ENCODE measurements at places on chromosomes 2 and 18.

DNA sequence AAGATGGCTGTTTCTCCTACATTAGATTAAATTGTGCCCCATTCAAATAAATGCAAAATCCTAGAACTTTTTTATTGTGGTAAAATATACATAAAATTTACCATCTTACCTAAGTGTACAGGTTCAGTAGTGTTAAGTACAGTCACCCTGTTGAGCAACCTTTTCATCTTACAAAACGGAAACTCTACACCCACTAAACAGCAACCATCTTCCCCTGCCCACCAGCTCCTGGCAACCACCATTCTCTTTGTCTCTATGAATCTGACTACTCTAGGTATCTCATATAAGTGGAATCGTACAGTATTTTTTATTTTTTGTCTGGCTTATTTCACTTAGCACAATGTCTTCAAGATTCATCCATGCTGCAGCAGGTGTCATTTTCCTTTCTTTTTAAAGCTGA is 53.0 kb downstream of the ASXL2 start:
- peak; percentile 9 for DNase-seq

GRCh38 chr2:54809819-54810218 is 86.4 kb downstream of the EML6 start:
- no peak for DNase-seq

DNA sequence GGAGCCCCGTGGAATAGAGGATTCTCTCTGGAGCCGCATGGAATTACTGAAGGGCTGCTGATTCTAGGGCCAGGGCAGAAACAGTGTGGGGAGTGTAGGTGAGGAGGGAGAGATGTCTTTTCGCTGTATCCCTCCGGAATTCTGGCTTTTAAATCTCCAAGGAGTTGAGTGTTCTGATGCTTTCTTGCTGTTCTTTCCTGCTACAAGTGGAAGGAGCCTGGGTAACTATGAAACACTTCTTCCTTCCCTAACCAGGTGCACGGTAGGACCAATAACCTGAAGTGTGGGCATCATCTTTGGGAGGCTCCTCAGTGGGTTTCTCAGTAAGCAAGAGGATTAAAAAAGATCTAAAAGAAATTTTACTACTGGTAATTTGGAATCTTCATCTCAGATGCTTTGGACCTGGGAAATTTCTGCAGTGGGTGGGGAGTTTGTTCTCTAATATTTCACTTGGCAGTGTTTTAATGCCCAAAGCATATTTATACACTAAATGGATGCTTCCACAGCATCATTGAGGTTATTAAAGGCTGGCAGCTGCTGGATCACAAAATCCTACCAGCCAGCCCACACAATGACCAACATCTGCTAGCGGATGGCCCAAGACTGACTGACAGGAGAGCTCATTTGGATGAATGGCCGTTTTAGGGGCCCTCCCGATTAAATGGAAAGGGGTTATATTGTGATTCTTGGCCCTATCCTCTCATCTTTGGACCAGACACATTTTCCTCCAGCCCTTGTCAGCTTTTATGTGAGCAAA is 2.1 kb downstream of the EML6 start:
- no peak for DNase-seq

GRCh38 chr18:24941174-24941951 is 410.6 kb downstream of the ZNF521 start:
- DNase-seq, result no peak

DNA sequence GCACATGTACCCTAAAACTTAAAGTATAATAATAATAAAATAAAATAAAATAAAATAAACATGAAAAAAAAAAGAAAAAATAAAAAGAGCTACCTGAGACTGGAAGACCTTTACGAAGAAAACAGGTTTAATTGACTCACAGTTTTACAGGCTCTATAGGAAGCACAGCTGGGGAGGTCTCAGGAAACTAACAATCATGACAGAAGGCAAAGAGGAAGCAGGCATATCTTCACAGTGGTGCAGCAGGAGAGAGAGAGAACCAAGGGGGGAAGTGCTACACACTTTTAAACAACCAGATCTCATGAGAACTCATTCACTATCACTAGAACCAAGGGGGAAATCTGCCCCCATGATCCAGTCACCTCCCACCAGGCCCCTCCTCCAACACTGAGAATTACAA is 379.3 kb upstream of the VWC2L start:
- DNase-seq, result no peak

- DNase-seq, result no peak
These were observed 82.0 kb upstream of the CCDC195 start for GRCh38 chr2:224798180-224798579.

- no peak for DNase-seq
These were observed 330.2 kb downstream of the RBM43 start for GRCh38 chr2:150931451-150931850.

- DNase-seq, result no peak
These were observed 89.0 kb upstream of the PPP1CB start for GRCh38 chr2:28662468-28663181.

- DNase-seq, result no peak
These were observed 5.4 kb downstream of the RND3 start for GRCh38 chr2:150482111-150482510.

DNA sequence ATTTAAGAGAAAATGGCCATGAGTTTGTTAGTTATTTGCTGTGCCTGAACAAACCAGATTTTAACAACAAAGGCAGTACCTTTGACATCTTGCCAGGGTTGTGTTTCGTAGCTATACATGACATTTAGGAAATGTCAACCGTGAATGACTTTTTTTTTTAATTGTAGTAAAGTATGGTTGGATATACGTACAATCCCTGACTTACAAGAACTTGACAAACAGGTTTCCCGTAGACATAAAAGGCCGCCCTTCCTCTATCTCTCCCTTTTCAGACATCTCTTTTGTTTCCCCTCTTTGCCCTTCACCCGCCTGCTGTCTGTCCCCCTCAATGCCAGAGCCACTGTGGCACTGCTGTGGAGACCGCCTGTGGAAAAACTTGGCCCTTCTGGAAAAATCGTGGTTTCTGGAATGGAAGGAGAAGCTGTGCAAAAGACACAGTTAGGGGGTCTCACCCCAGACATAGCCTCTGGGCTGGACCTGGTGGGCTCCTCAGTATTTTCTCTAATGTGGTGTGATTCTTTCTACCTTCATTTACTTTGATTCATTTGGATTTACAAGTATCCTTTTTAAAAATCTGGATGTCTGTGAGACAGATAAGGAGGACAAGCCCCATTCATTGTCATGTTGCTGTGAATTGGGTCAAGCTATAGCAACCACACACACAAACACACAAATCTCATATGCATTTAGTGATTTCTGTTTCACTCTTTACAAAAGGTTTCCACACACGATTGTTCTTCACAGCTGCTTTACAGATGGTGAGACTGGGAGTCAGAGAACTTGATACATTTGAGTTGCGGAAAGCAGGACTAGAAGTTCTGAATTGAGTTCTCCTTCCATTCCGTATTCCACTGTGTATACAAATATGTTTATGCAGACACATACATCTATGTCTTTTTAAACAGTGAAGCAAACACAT is 48.6 kb downstream of the SPATS2L start:
- no peak for DNase-seq

DNA sequence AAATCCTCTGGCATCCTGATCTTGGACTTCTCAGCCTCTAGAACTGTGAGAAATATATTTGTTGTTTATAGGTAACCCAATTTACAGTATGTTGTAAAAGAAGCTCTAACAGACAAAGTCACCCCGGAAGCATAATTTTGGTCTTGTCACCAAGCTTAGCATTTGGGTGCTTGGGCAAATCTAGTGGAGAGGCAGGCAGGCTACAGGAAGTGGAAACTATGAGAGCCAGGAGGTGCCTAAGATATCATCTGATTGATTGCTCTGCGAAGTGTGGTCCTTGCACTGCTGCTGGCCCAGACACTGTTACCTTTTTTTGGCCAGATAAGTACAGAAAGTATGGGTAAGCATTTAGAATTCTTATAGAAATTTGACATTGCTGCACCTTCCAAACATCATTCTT is 102.9 kb downstream of the CDC42EP3 start:
- DNase-seq, result no peak

DNA sequence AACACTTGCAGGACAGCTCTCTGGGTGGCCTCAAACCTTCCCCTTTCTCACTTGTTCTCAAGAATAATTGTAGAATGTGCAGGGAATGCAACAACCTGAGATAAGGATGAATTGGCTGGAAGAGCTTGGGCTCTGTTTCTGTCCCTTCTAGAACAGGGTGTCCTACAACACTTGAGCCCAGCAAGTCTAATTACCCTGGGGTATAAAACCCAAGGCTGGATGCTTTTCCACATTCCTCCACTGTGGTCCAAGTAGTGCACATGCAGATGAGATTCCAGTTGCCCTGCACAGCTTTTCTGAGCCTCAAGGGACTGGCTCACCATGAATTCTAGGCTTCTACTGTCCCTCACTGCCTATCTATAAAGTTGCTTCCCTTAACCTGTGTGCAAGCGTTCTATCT is 140.8 kb upstream of the SPATS2L start:
- no peak for DNase-seq

- no peak for DNase-seq
These were observed 261.8 kb downstream of the FHOD3 start for GRCh38 chr18:36559149-36559857.

DNA sequence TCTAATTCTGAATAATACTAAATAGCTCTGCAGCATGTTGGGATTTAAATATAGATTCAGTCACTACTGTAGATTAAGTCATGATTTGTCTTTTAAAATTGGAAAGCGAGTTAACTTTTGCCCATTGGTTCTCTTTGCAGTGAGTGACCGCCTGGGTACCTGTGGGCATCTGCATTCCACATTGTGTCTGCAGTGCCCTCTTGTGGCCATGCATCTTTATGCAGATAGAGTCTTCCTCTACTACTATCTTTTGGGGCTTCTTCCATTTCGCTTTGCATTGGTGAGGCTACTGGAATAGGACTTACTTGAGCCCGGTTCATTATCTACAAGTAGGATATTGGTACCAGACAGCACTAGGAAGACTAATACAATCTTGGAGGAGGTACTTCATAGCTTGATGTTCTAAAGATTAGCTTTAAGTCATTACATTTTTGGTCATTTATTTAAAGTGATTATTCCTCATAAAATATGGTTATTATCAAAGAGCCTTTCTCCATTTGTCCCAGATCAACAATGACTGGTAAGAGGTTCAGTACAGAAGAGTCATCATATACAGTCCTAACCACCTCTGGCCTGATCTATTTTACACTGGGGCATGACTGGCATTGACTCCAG is 203.0 kb downstream of the SOCS6 start:
- peak; percentile 75 for DNase-seq
